ENCODE measurements at places on chromosomes 11 and 22.
A peak's percentile ranks its signal among the peaks of the same experiment; 100 is the strongest.

DNA sequence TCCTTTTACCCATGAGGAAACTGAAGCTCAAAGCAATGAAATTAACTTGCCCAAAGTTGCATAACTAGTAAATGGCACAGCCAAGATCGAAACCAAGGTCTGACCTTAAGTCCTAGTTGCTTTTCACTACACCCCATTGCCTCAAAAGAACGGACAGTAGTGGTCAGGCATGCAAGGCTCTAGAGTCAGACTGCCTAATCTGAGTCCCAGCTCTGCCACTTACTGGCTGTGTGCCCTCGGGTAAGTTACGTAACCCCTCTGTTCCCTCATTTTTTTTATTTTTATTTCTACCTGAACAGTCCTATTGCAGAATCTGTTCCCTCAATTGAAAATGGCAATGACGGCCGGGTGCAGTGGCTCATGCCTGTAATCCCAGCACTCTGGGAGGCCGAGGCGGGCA lies 9.6 kb downstream of the CYB561A3 start:
- no peak for DNase-seq

GRCh38 chr11:17300372-17300771 lies 23.8 kb downstream of the NUCB2 start:
- DNase-seq, result no peak

GRCh38 chr11:63874511-63874910 lies 35.6 kb downstream of the MARK2 start:
- no peak for DNase-seq

DNA sequence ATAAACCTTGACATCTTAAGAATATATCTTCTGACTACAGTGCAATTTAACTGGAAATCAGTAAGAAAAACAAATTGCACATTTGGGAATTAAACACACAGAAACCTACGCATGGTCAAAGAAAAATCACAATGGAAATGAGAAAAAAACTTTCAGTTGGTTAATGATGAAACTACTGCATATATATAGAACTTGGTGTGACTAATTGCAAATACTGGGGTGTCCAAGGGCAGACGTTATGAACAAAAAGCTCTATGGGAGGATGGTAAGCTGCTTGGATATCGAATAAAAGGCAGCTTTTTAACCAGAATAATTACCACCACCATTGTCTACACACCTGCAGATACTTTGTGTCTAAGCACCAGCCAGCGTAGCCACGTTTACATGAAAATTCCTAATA lies 791 bp downstream of the GDPD4 start:
- no peak for DNase-seq

GRCh38 chr11:87477321-87477720 lies 439.6 kb downstream of the TMEM135 start:
- no peak for DNase-seq

DNA sequence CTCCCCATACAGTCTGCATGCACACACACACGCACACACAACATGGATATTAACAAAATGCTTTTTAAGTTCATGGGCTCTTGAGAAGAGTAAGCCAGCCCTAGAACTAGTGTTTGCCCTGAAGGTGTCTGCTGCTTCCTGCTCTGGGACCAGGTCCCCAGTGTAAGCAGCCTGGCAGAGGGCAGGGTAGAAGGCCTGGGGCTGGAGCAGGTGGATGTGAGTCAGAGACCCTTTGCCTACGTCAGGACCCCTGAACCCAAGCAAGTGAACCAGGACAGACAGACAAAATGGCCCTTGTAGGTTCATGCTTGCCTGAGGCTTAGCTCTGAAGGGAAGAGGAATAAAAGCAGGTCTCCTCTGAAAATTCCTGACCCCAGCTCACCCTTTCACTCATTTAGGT lies 357.9 kb downstream of the TBC1D22A start:
- DNase-seq, result peak; percentile 10

- no peak for DNase-seq
Measured at GRCh38 chr11:8719211-8719649, 36.6 kb downstream of the RPL27A start.

DNA sequence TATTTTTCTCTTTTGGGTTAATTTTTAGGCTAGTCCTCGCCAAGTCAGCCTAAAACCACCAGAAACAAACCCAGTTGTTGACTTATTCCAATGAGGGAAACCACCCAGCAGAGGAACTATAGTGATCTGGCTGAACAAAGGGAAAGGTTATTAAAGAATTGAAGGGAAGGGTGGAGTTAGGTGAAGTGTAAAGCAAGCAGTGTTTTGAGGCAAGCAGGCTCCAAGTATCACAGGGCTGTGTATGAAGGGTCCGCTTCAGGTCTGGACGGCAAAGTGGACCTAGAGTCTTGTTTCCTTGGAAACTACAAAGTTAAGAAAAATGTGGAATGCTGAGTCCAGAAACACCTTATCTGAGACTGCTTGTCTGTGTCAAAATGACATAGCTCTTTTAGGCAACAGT lies 3.2 kb upstream of the TCN2 start:
- no peak for DNase-seq

- peak; percentile 52 for DNase-seq
Measured at GRCh38 chr22:21444701-21445436, 22.3 kb upstream of the TMEM191C start.

DNA sequence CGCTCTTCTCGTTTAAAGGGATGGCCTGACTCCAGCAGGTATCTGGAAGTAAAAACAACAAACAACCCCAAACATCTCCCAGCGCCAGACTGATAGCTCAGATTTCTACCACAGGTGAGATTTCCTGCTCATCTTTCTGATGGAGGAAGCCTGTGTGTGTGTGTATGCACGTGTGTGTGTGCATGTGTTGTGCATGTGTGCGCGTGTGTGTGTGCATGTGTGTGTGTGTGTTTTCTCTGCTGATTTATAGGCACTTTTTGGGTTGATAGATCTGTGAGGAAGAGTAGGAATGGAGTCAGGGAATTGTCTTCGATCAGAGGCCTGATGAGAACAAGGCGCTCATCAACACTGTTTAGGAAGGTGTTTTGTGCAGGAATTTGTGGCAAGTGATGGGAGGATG lies 103.0 kb downstream of the PKNOX2 start:
- DNase-seq, result no peak

- no peak for DNase-seq
Measured at GRCh38 chr11:35158701-35159510, 19.9 kb downstream of the CD44 start.

DNA sequence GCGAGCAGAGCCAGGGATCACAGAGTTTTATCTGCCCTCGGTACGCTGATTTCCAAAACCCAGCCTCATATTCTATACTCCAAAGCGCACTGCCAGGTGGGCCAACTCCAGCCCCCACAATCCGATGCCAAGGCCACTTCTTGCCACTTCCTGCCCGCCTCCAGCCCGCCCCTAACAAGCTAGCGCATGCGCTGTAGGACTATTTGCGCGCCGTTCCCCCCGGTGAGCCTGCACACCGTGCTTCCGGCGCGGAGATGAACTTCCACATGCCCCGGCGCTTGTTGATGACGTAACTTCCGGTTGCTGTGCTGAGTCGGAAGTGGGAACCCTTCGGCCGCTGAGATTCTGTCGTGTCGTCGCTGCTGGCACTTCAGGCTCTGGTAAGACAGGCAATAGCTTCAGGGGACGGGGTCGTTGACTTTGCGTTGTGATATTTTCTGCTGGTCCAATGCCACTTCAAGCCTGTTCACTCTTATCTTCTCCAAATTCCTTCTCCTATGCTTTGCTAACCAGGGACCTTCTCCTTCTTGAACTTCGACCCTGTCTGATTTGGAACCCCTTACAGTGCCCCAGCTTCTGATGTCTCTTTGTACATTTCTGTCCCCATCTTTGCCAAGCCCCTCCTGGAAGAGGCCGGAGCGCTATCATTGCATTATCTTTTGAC lies at the start of gene UBE4A:
TSS of gene UBE4A (plus strand) at position 306 of the 664 bp plus-strand sequence. CDS start 5,481 bp downstream, outside the sequence.
- peak; percentile 97 for DNase-seq

GRCh38 chr11:57116654-57117053 lies 65.1 kb upstream of the LRRC55 start:
- no peak for DNase-seq

DNA sequence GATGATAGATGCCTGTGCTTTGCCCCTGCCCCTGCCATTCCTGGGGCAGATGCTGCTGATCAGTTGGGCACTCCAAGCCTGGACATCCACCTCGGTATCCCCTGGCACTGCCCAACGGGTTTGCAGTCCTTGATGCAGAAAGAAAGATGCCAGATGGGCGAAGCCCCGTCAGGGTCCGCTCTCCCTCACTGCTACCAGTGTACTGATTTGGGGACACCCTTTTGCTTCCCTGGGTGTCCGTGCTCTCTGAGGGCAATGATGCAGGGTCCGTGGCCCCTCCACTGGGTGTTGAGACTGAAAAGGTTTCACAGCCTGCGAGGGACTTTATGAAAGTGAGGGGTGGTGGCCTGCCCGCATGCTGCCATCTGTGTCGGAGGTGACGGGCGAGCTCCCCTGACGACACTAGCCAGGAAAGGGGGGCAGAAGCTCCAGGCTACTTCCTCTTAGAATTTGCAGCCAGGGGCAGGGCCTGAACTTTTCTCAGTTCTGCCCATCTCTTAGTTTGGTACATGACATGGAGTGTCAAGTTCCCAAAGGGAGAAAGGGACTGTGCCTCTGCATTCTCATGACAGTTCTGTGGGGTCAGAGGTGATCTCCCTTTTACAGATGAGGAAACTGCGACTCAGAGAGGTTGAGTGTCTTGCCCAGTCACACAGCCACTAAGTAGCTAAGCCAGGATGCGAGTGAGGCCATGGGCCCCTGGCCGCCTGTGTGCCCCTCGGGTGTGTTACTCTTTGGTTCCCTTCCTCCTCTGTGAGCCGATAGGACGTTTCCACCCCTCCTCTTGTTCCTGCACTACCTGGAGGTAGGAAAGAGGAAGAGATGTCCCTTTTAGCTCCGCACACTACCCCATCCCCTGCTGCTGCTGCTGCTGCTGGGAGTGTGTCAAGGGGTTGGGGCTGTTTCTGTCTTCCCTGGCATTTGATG lies 96.6 kb downstream of the BCR start:
- no peak for DNase-seq

GRCh38 chr11:8258784-8259183 lies 4.9 kb downstream of the LMO1 start:
- DNase-seq, result peak; percentile 30

GRCh38 chr11:110077831-110078325 lies 15.3 kb upstream of the ZC3H12C start:
- DNase-seq, result no peak

- DNase-seq, result no peak
Measured at GRCh38 chr11:83760932-83761331, 474.8 kb upstream of the CCDC90B start.

DNA sequence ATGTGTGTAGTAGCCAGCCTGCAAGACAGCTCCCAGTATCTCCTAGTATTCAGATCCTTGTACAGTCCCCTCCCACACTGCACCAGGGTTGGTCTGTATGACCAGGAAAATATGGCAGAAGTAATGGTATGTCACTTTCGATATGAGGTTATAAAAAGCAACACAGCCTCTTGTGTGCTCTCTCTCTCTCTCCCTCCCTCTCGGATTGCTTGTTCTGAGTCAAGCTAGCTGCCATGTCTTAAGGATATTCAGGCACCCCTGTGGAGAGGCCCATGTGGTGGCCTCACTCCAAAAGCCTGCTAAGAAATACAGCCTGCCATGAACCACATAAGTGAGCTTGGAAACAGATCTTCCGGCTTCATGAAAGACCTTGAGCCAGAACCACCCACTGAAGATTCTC lies 25.4 kb downstream of the FXYD6 start:
- no peak for DNase-seq

DNA sequence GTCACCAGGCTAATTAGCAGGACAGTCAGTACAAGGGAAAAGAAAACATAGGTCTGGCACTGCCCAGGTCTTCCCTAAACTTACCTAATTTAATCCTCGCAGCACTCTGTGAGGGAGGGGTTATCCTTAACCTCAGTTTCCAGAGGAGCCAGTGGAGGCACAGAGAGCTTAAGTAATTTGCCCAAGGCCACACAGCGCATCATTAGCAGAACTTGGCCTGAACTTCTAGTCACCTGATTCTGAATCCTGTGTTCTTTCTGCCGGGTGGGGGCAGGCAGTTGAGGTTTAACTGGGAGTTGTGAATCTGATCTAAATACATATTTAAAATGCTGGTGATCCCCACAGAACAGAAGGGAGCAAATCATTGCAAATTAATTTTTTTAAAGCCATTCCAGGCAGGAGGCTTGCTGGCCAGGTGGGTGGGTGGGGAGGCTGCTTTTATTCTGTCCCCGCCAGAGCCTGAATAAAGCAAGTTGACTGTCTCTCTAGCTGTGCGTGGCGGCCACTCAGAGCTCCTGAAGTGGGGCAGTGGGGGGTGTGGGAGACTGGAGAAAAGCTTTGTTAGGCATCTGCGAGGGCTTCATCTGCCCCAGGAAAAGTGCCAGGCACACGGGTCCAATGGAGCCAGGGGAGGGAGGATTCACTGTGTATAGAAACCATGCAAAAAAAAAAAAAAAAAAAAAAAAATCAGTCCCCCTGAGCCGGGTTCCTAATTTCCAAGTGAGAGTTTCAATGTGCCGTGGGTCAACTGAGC lies 66.1 kb downstream of the NFAM1 start:
- no peak for DNase-seq

GRCh38 chr11:110798201-110798900 lies 86.1 kb upstream of the ARHGAP20 start:
- DNase-seq, result no peak

DNA sequence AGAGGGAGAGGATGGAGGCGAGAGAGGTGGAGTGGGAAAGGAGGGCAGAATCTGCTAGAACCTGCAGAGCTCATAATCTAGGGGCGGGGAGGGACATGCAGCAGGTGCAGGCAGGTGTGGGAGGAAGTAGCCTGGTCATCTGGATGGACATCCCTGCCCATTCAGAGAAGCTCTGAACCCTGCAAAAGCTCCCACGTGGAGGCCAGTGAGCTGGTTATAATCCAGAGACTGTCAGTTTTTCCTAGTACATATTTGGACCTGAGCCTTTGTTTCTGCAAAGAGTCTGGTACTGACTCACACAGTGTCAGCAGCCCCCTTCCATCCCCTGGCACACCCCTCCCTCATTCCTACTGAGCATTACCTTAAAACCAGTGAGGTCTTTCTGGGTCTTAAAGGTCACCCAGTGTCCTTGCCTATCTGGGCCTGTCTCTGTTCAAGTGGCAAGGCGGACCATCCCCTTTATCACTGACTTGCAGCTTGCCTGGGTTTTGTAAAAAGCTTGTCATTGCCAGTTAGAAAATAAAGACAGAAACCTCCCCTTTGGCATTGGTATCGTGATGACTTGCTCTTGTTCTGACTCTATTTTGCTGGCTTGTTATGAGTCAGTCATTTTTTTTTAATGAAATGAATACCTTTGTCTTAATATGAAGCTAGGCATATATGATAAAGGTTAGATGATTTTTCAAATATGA lies 26.1 kb downstream of the PTPRJ start:
- DNase-seq, result no peak

DNA sequence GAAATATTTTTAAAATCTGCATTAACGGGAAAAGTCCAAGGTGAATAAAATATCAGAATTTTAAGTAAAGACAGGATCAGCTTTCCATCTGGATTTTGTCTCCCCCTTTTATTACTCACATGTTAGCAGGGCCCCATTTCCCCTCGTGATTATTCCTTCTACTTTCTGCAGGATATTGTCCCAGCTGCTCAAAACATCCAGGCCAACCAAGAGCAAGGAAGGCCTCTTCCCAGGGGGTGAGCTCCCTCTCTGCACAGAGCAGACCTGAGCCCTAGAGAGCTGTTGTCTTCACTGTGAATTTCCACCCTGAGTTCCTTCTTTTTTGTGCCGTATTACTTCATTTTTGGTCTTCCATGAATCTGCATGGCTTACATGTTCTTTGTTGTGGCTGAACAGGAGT lies 3.7 kb upstream of the TMPRSS13 start:
- DNase-seq, result no peak

- no peak for DNase-seq
Measured at GRCh38 chr22:32700191-32700882, 101.2 kb upstream of the TIMP3 start.

GRCh38 chr11:44578279-44578678 lies 12.8 kb downstream of the CD82 start:
- no peak for DNase-seq

- DNase-seq, result no peak
Measured at GRCh38 chr11:67160872-67161783, 42.1 kb downstream of the KDM2A start.

All from upper lobe of right lung (tissue), 1 donor.